Dermis lymphatic vessel endothelial cell (primary cell): ENCODE measurements at places on chromosomes 12 and 14. TPM values are rescaled to one million over a fixed set of nuclear protein-coding genes. Genes with fewer than 3 reads are reported as not detected.

Gene IRF9
- 43.9 and 55.4 TPM in 2 replicates for total RNA-seq

Gene MANSC4
- not detected in 2 replicates for total RNA-seq

Gene FOXN3
- 17.6 and 26.8 TPM in 2 replicates for total RNA-seq

Gene CELA1
- not detected in 2 replicates for total RNA-seq

Gene WSCD2
- not detected in 2 replicates for total RNA-seq

Gene GPD1
- 0.22 TPM in 1 of 2 replicates, not detected in the other for total RNA-seq

Gene NFE2
- not detected in 2 replicates for total RNA-seq

Gene OR4N5
- not detected in 2 replicates for total RNA-seq

Gene TMPRSS12
- not detected in 2 replicates for total RNA-seq

Gene MDGA2
- not detected in 2 replicates for total RNA-seq

Gene RERG
- total RNA-seq: not detected in 2 replicates

Gene TMEM120B
- total RNA-seq: 3.6 and 3.7 TPM in 2 replicates

Gene P2RX2
- total RNA-seq: not detected in 2 replicates

Gene ZNF891
- total RNA-seq: 0.54 and 0.86 TPM in 2 replicates
